ENCODE measurements at places on chromosomes 12 and 14.

- no peak for DNase-seq
Observed at GRCh38 chr14:79021766-79022165, 851.6 kb downstream of the NRXN3 start.

DNA sequence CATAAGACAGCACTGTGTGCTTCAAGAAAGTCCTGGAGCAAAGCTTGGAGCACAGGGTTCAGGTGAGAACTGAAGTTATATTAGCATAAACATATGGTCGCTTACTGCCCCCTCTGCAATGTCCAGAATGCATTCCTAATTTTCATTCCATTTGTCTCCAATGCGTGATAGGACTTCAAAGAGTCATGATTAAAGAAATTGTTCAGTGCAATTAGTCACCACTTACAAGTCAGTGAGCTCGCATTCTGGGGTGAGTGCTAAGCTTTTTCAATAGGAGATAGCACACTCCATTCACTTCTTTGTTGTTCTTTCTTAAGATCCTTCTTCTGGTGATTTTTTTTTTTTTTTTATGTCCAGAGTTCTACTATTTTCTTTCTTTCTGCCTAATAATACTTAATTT is 398.4 kb downstream of the SYT1 start:
- no peak for DNase-seq

GRCh38 chr12:92218394-92219077 is 72.9 kb upstream of the BTG1 start:
- no peak for DNase-seq

DNA sequence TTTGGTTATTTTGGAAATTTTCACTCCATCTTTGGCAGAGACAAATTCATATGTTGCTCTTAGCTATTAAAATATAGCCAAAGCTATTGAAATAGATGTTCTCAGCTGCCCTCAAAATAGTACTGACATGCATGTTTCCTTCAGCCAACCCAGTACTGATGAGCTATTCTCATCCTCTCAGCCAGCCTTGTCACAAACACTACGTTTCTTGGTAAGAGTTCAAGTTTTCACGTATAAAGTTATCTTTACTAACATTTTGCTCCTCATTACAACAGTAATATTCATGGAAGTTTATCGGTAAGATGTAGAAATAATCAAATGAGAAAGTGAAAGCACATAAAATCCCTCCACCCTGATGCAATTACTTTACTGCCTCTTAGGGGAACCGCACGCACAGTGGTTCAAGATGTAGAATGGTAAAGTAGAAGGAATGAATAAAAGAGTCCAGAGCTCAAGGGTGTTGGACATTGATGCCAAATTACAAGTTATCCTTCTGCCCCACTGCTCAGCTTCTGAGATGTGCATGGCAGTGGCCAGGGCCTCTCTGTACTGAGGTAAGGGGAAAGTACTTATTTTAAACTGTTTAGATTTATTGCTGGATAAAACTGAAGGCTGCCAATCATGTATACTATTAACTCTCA is 20.7 kb downstream of the GCH1 start:
- DNase-seq = no peak

DNA sequence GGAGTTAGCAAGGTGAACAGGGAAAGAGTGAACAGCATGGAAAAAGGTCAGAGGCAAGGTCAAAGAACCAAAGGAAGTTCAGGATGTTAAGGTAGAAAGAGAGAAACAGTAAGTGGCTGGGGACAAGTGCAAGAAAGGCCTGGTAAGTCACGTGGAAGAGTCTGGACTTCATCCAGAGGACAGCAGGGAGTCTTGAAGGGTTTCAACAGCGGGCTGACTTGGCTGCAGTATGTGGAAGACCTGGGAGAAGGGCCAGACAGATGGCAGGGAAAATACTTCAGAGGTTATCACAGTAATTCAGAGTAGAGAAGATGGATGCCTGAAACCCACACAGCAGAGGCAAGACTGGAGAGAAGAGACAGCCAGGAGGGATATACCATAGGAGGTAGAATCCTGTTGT is 34.0 kb downstream of the CIT start:
- DNase-seq = no peak

DNA sequence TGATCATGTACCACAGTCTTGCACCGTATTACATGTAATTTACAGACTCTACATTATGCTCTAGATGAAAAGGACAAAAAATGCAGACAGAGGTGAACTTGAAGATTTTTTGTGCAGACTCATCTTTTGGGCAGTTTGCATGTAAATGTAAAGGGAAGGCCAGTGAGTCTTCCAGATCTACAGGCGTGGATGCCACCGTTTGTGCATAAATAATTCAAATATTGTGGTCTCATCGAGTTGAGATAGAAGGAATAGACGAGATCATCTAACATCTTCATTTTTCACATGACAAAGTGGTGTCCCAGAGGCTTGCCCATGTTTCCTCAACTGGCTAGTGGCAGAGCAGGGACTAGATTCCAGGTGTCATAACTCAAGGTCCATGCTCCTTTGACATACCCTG is 125.2 kb downstream of the ALX1 start:
- no peak for DNase-seq

- DNase-seq = no peak
Observed at GRCh38 chr14:74595006-74595735, 16.9 kb downstream of the LTBP2 start.

DNA sequence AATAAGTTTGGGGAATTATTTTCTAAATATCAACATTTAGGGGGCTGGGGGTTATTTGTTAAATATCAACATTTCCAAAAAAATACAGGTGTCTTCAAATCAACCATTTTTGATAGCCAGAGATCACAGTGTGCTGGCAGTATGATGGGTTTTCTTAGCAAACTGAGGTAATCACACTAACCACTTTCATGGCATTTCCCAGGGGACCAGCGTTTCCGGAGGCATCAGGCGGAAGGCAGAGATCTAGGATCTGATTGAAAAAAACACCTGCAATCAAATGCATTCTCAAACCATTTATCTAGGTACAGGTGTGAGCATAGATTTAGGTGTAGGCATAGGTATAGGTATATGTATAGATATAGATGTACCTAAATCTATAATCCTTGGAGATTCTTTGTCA is 34.6 kb downstream of the GLRX5 start:
- no peak for DNase-seq

DNA sequence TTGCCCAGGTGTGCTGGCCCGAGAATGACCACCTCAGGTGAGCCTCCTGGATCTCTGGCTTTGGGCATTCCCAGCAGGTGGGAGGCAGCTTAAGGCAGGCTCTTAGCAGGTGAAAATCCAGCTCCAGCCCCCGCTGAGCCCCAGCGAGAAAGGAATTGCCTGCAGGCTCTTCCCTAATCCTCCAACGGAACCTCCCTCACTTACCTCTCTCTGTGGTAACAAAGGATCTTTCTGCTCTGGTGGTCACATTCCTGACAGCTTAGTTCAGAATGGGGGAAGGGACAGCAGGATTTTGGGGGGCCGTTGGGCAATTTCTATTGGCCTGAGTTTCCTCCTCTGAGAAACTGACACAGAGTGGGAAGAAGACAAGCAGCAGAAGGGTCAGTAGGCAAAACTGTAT is 116.0 kb upstream of the LHX5 start:
- no peak for DNase-seq

- DNase-seq = no peak
Observed at GRCh38 chr12:94594443-94594825, 55.9 kb downstream of the TMCC3 start.

DNA sequence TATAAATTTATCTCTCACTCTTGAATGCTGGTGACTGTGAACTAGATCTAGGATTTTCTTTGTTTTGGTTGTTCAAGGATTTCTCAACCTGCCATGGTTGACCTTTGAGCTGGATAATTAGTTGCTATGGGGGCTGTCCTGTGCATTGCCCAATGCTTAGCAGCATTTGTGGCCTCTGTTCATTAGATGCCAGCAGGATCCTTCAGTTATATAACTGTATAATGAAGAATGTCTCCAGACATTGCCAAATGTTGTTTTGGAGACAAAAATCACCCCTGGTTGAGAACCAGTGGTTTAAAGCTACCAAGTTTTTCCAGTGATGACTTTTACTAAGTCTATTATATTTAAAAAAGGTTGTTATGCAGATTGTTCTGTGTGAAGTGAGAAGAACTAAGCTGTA is 147.9 kb upstream of the STXBP6 start:
- no peak for DNase-seq

- no peak for DNase-seq
Observed at GRCh38 chr12:26345471-26346003, 150.2 kb downstream of the SSPN start.

- no peak for DNase-seq
Observed at GRCh38 chr14:78829274-78829673, 659.1 kb downstream of the NRXN3 start.

DNA sequence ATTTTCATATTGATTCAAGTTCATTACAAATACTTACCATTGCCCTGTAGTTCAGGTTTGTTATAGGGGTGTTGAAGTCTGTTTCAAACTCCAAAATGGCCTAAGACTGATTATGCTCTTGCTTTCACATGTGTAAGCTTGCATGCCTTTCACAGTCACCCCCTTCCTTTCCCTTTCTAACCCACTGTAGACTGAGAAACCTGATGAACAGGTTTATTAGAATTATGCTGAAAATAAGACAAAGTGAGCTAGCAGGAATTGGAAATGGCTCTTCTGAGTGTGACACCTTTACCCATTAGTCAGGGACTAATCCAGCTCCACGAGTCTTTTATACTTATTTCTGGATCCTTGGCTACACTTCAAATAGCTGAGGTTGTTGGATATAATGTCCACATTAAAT is 38.9 kb downstream of the FBXO33 start:
- no peak for DNase-seq

GRCh38 chr14:58305730-58306129 is 7.4 kb downstream of the ARID4A start:
- DNase-seq = peak; percentile 15

DNA sequence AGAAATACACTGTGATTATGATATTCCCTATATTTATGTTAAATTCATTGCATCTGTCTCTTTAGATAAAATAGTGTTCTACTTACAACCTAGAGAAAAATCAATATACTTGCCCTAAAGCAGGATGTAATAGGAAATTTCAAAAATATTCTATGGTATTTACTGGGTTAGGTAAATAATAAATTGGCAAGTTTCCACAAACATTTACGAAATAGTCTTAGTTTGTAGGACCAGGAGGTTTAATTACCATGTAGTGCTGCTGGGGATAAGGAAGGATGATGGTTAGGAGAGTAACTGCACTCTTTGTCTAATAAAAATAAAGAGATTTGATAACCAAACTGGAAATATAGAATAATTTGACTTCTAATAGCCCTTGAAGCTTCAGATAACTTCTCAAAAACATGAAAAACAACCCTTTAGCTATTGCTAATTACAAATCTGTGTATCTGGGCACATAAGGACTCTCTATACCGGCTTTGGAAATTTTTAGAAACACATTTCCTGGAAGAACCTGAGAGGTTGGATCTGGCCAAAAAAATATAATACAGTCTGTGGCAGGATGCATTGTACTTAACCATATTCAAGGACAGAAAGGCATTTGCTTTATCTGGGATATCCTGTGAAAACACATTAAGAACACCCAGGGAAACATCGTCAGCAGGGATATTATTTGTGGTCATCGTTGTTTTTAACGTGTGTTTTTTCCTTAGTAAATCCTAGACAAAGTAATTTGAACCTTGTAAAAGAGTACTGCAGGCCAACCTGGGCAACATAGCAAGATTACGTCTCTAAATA is 36.7 kb upstream of the TMCC3 start:
- DNase-seq = no peak

DNA sequence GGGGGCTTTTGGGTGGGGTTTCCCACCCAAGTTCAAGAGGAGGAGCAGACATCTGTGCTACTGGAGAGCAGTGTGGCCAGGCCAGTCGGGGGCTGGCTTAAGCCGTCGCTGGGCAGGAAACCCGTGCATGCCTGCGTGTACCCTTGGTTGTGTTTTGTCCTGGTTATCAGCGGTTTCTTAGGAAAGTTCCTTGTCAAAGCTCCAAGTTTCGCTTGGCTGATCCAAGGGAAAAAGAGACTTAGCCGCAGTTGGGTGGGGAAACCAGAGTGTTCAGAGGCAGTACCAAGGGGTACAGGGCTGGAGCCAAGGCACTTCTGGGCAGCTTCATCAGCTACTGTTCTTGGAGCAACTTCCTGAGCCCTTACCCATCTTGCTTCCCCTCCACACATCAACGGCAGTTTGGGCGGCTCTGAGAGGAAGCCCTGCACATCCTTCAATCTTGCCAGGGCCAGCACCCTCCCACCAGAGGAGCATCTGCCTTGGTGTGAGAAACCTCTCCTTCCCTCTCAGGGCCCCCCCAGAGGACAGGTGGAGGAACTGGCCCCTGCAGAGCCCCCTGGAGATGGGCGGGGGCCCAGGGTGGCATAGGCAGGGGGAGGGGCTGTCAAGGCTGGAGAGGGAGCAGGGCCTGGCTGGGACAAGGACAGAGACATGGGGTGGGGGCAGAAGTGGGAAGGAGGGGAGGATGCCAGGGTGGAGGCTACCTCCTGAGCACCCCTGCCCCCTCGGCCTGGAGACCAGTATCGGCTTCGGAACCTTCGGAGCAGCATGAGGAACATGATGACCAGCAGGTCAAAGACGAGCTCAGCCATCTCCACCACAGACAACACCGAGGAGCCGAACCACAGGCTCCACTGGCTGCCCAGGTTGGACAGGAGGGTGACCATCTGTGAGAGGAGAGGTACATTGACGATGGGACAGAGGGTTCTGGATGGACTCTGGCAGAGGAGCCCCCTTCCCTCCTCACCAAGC is 5.8 kb upstream of the TNFRSF1A start:
- DNase-seq = no peak

DNA sequence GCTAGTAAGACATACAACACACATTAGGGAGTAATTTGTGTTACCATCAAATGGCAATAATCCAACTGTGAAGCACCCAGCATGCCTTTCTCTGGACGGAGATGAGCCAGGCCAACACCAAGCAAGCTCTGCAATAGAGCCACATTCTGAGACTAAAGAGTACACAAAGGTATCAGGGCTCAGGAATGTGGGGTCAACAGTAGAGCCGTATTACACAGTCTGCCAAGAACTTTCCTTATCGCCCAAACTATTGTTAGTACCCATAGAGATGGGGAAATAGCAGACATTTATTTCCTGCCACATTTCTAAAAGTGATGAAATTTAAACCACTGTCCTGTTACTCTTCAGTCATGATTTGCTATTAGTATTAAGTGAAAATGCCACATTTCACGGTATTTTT is 113.7 kb downstream of the BMP4 start:
- DNase-seq = no peak

DNA sequence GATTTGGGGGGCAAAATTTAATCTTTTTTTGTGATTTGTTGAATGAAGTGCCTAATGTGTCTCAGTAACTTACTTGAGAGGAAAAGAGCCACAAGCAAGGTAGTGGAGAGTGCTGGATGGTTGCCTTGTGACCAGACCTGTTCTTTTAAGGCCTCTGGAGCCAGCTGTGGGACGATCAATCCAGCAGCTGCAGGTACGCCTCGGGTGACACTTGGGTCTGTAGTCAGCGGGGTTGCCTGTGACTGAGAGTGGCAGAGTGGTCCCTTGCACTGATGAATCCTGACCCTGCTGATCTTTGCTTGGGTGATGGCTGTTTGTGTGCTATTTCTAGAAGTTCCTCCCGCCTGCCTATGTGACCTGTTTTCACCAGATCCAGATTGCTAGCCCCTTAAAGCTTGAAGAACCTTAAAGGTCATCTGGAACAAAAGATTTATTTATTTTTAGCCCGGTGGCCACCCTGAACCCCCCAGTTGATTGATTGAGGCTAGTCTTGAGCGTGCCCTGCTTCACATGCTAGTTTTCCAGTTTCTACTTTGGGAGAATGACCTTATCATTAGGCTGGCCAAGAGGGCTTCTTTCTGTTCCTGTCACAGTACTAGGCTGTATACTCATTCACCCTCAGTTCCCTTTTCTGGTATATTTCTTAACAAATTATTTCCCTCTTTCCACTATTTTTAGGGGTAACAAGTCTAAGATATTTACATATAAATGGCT is 23.2 kb downstream of the PRKCH start:
- no peak for DNase-seq
